Mammary epithelial cell (primary cell): ENCODE measurements at places on chromosomes 13 and 19. TPM values are rescaled to one million over a fixed set of nuclear protein-coding genes. Genes with fewer than 3 reads are reported as not detected.

DNA sequence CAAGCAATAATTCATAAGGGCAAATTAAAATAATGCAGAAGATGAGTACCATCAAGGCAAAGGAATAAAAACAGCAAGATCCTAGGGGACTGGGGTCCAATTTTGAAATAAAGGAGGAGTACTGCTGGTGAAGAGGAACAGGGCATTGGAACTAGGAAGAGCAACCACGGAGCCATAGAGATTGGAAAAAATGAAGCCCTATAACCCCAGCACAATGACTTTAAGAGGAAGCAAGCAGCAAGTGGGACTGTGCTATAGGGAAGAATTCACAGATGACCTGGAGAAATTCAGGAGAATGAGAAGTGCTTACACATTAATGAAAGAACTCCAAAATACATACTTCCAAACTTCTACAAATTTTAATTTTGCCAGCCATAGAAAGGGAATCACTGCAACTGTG is 44.9 kb upstream of the ITM2B start:
- no peak for DNase-seq

DNA sequence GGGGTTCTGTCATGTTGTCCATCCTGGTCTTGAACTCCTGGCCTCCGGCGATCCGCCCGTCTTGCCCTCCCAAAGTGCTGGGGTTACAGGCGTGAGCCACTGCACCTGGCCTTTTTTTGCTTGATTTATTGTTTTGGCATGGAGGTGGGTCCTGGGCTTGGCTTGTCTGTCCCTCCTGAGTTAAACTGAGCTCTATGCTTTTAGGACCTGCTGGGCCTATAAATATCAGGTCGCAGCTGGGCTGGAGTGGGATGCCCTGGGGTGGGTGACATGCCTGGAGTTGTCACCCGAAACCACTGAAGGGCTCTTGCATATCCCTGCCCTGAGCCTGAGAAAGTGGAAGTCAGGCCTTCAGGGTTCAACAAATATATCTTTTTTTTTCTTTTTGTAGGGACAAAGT is 5.5 kb downstream of the ARRDC5 start:
- DNase-seq = no peak

GRCh38 chr13:31044364-31045285 is 112.2 kb downstream of the TEX26 start:
- DNase-seq = peak; percentile 72

- DNase-seq = peak; percentile 57
Measured at GRCh38 chr19:49301165-49301865, 23.7 kb downstream of the SLC6A16 start.

DNA sequence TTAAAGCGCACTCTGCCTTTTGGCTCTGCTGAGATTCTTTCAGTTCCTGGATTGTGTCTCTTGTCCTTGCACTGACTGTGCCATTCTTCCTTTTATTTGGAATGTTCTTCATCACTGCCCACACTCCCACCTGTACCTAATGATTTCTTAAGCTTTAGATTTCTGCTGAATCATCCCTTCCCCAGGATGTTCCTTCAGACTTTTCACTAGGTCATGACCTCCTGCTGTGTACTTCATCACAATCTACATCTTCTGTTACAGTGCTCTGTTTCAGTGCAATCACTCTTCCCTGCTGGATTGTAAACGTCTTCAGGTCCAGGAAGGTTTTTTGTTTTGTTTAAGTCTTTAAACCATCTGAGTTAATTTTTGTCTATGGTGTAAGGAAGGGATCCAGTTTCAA is 281.0 kb downstream of the ATP8A2 start:
- no peak for DNase-seq

DNA sequence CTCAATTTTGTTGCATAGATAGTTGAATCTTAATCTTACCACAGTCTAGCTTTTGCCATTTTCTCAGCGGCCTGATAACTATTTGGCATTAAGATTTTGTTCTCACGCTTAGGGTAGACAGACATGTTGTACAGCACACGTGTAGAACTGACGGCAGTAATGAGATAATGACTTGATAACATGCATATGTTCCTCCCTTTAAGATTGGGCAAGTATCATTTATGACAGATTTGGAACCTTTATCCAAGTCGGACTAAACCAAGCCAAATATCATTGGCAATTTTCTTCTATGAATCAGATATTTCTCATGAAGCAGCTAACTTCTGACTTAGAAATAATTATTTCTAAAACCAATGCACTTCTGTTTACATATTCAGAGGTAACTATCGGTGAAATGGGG is 205.5 kb downstream of the NDFIP2 start:
- no peak for DNase-seq

DNA sequence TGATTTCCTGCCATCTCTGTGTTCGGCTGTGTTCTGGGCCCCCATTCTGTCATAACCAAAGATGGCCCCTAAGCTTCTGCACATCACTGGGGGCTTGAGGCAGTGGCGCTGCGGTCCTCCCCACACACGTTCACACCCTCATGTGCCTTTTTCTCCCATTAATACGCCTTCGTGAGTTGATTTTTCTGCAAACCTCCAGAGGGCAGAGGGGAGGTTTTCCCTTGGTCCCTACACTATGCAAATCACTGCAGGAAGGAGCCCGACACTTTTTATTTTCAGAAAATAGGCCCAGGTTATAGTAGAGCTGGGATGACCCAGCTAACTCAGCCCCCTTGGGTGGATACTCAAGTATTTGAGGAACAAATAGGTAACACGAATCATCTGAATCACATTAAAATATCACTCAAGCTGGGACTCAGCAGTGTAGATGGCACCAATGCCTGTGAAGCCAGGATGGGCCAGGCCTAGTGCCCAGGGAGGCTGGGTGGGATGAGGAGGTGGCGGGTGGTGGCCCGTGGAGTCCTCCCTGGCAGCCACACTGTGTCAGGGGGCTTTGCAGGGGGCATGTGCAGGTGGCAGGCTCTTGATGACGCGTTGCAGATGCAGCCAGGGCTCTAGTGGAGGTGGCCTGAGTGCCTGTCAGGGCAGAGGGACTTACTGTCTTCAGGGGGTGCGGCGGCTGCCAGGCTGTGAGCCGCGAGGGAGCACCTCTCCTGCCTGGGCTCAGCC is 234.3 kb downstream of the TEX29 start:
- no peak for DNase-seq

DNA sequence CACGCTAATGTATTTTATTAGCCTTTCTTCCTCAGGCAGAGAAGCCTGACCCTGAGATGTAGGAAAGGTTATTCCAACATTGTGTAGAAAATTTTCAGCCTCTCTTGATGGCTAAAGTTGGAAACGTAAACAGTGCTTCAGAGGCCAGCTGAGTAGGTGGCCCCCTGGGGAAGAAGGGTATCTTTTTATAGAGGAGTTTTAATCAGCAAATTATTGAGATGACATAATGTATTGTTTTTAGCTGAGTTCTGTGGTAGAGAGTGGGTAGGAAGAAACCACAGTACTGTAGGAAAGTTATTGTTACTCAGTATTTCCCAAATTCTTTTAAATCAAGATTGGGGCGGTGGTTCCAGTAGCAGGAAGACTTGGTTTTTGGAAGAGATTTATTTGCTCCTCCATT is 268.8 kb downstream of the DLEU7 start:
- no peak for DNase-seq

GRCh38 chr13:74090397-74090796 is 43.8 kb downstream of the KLF12 start:
- DNase-seq = peak; percentile 4

DNA sequence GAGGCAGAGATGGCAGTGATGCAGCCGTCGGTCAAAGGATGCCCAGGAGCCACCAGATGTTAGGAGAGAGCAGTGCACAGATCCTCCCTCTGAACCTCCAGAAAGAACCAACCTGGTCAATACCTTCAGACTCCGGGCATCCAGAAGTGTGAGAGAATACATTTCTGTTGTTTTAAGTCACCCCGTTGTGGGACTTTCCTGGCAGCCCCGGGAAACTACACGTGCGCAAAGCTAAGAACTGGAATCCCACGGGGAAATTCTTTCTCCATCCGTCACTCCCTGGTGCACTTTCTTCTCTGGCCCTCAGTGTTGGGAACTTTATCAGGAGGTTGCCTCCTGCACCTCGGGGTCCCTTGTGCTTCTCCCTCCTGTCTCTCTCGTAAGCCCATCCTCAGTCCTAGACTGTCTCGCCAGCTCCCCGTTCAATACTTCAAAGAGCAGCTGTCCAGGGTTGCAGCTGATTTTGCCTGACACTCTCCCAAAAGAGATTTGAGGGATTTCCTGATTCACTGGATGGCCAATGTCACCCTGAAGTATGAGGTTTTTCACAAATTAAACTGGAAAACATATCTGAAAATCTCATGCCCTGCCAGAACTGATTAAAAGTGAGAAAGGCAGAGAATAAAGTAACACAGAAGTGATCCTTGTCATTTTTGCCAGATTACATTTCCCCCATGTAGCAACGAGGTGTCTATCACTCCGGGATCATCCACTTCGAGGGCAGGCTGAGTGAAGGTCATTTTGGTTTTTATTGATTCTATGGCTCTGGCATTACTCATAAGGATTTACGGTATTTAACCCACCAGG is 136.8 kb downstream of the DCT start:
- no peak for DNase-seq

GRCh38 chr19:27691991-27692390 is 1521.0 kb downstream of the UQCRFS1 start:
- no peak for DNase-seq

GRCh38 chr19:47663435-47663910 is 49.7 kb upstream of the EHD2 start:
- DNase-seq = peak; percentile 92

DNA sequence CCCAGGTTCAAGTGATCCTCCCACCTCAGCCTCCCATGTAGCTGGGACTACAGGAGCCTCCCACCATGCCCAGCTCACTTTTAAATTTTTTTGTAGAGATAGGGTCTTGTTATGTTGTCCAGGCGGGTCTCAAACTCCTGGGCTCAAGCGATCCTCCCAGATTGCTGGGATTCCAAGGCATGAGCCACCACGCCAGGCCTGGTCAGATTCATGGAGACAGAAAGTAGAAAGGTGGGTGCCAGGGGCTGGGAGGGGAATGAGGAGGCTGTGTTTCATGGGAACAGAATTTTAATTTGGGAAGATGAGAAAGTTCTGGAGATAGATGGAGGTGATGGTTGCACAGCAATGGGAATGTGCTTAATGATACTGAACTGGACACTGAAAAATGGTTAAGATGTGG is 22.3 kb downstream of the ARHGEF18 start:
- DNase-seq = no peak

DNA sequence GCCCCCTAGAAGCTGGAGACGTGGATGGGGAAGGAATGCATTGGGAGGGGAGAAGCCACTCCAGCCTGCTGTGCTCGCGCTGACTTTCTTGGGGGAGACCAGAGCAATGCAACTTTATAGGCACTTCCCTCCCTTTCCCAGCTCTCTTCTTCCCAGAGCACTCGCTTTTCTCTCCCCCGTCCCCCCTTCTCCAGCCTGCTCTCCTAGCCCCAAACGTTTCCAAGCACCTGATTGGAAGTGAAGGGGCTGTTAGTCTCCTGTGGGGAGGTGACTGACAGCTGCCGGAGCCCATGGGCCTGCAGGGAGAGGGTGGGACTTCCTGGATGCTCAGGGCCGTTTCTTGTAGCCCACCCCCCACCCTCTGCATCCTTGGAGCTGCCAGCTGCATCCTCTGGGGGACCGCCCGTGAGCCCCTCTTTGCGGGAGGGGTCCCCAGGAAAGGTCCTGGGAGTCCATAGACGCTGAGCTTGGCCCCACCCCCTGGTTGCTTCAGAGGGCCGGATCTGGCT is 2.5 kb downstream of the HDGFL2 start:
- peak; percentile 54 for DNase-seq

DNA sequence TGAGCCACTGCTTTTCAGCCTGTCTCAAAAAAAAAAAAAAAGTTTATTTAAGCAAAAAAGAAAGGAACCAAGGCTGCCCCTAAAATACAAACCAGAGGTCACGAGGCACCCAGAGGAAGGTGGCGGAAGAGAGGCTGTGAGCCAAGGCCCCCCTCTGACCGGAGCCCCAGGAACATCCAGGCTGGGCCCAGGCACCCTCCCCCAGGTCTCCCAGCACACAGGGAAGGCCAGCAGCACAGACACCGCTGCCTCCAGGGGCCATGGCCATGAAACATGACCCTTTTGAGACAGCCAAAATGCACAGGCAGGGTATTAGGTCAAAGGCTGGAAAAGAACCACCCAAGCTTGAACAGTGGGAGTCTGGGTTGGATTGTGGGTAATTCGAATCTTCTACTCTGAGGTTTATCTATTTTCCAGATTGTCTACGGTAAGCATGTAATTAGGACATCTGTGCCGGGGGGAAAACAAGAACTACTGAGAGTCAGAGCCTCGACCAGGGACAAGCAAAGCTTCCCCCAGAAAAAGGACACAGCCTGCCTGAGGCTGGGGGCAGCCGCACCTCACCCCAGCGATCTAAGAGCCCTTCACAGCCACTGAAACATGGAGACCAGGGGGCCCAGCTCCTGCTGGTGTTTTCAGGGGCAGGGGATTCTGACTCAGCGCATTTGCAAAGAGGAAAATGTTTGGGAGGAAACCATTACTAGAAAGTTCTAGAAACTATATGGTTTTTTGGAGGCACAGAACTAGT is 8.4 kb downstream of the PEX11G start:
- DNase-seq = no peak

DNA sequence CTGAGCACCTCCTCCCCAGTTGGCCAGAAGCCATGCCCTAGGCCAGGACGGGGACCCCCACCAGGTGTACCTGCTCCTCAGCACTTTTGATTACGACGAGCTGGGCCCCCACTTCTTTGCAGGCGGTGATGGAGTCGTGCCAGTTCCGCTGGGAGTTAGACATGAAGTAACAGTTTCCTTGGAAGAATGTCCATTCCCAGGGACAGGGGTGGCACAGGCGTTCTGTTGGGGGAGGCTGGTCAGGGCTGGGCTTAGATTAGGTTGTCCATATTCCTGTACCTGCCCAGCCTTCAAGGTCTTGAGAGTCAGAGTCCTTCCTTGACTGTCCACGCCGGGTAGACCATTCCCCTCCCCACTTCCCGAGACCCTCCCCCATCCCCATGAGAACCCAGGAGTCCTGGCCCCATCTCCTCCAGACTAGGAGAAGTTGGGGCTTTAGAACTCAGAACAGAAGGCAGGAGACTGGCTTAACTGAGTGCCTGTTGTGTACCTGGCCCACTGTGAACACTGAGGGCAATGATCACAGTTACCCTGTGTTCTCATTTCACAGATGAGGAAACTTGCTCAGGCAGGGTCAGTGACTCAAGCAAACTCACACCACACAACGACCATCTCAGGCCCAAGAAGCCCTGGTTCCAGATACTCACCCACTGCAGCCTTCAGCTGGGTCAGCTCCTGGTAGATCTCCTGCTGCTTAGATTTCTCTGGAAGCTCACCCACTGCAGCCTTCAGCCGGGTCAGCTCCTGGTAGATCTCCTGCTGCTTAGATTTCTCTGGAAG is 2.3 kb downstream of the CD209 start:
- no peak for DNase-seq

- no peak for DNase-seq
Measured at GRCh38 chr19:13334801-13335481, 171.3 kb downstream of the CACNA1A start.

GRCh38 chr13:47708386-47708785 is 292.7 kb downstream of the SUCLA2 start:
- DNase-seq = peak; percentile 70

NUDT15 gene
- 12.0 TPM for total RNA-seq

CCDC194 gene
- not detected for total RNA-seq

WIZ gene
- 8.8 TPM for total RNA-seq

SIGLEC7 gene
- not detected for total RNA-seq

PPM1N gene
- total RNA-seq = 0.69 and 2.1 TPM in 2 replicates

ZNF878 gene
- 0.17 TPM for total RNA-seq

ONECUT3 gene
- total RNA-seq = not detected

ZNF723 gene
- total RNA-seq = not detected

CEACAM4 gene
- total RNA-seq = not detected in 2 replicates

CPT1C gene
- 0.78 TPM in 1 of 2 replicates, not detected in the other for total RNA-seq

TEAD2 gene
- total RNA-seq = 40.3 TPM

GPR32 gene
- not detected in 2 replicates for total RNA-seq

TECR gene
- total RNA-seq = 68.0 TPM

PSPN gene
- total RNA-seq = 0.67 TPM

ATP8A2 gene
- total RNA-seq = 2.0 and 2.4 TPM in 2 replicates

PDE4A gene
- 1.5 TPM for total RNA-seq
